ENCODE measurements at places on chromosomes 13 and 19.

- H3K36me3 ChIP-seq = peaks cover 17% of the 10 kb centered on the region
- ATAC-seq = no peak
- H3K27ac ChIP-seq = no peak overlapping the region
- no peaks in the 10 kb centered on the region for H3K27me3 ChIP-seq
- no peaks in the 10 kb centered on the region for H3K4me1 ChIP-seq
Observed at GRCh38 chr13:100300243-100300642, 211.3 kb downstream of the PCCA start.

DNA sequence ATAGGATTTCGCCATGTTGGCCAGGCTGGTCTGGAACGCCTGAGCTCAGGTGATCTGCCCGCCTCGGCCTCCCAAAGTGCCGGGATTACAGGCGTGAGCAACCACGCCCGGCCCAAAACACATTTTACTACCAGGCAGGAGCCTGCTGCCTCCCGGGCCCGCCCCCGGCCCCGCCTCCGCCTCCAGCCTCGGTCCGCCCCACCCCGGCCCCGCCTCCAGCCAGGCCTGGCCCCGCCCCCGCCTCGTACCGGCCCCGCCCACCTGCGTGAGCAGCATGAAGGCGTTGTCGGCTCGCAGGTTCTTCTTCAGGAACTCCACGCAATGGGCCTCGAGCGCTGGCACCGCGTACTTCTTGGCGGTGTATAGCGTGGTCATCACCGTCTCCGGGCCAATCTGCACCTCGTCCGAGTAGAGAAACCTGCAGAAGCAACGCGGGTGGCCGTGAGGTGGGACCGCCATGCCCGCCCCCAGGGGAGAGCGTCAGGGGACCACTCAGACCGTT is 22.7 kb downstream of the BTBD2 start:
- H3K4me1 ChIP-seq = no peaks in the 10 kb centered on the region
- no peak overlapping the region for H3K4me3 ChIP-seq
- ATAC-seq = no peak
- H3K27ac ChIP-seq = no peak overlapping the region
- H3K36me3 ChIP-seq = no peaks in the 10 kb centered on the region

GRCh38 chr13:24124789-24125476 is 35.6 kb upstream of the SPATA13 start:
- no peak for ATAC-seq
- H3K27me3 ChIP-seq = peaks cover 15% of the 10 kb centered on the region
- no peak overlapping the region for H3K27ac ChIP-seq
- H3K4me3 ChIP-seq = no peak overlapping the region

- H3K36me3 ChIP-seq = no peaks in the 10 kb centered on the region
- no peak overlapping the region for H3K4me3 ChIP-seq
- no peaks in the 10 kb centered on the region for H3K27me3 ChIP-seq
Observed at GRCh38 chr13:33524086-33524485, 238.5 kb upstream of the STARD13 start.

DNA sequence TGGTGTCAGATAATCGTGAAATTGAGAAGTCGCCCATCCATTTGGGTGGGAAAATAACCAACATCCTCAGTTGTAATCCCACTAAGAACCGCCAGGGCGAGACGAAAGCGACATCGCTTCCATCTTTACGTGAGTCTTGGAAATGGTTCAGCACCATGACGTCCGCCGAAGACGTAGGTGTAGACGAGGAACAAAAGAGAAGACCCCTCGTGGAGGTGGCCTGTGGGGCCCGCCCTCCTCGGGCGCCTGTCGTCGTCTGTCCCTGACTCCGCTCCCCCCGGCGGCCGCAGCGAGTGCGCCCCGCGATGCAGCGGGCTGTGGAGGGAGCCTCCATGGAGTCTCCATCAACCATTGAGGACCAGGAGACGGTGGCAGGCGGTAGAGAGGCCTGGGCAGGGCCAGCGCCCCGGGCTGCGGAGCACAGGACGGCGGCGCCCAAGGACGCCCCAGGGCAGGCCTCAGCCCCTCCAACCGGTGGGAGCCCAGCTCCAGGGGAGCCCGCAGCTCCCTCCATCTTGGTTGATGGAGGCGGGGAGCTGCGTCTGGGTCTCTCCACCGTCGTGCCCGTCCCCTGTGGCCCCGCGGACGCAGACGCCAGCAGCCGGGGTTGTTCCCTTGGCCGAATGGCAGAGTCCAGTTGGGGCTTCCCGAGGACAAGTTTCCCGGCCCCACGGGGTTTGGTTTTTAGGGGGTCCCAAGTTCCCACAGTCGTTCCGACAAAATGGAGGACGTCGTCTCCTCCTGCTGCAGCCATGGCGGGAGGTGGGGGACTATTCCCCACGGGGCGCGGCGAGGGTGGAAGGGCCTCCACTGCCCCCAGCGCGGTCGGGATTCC is 990 bp upstream of the ZMYM2 start:
- peak overlapping the region; percentile 92 for H3K4me3 ChIP-seq
- H3K36me3 ChIP-seq = no peaks in the 10 kb centered on the region
- H3K27me3 ChIP-seq = no peaks in the 10 kb centered on the region

Data from gastroesophageal sphincter (tissue), 4 donors.